Suprapubic skin (tissue), 4 donors: ENCODE measurements at places on chromosomes 12 and 14. TPM values are rescaled to one million over a fixed set of nuclear protein-coding genes. Genes with fewer than 3 reads are reported as not detected.
A peak's percentile ranks its signal among the peaks of the same experiment; 100 is the strongest.

DNA sequence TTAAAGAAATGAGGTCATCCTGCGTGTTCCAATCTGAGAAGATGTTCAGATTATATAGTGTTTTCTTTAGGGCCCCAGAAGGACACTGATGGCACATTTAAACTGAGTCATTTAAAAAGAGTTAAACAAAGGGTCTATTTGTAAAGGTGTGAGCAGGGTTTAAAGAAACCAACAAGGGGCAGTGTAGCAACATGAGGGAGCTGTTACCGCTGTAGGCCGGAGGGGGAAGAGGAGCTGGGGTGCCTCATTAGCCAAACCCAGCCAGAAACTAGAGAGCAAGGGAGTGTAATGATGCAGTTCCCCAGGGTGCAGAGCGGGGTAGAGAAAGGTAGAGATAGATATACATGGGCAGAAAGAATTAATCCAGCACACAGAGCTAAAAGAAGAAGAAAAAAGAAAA, 160.4 kb downstream of the TBX5 start:
- H3K4me3 ChIP-seq, result no peak overlapping the region
- H3K27me3 ChIP-seq, result peaks cover 36% of the 10 kb centered on the region
- H3K4me1 ChIP-seq, result no peaks in the 10 kb centered on the region
- H3K36me3 ChIP-seq, result no peaks in the 10 kb centered on the region

R3HDM2 gene
- 43.4 TPM for total RNA-seq

- DNase-seq, result no peak
- H3K27me3 ChIP-seq, result peaks cover 99% of the 10 kb centered on the region
- peaks cover 26% of the 10 kb centered on the region for H3K4me1 ChIP-seq
- no peaks in the 10 kb centered on the region for H3K36me3 ChIP-seq
- no peak overlapping the region for H3K4me3 ChIP-seq
These were observed 11.5 kb downstream of the NKX2-1 start for GRCh38 chr14:36508418-36509068.

GRCh38 chr12:31832740-31833729, 104.2 kb upstream of the AMN1 start:
- no peak overlapping the region for H3K4me3 ChIP-seq
- DNase-seq, result no peak
- H3K36me3 ChIP-seq, result no peaks in the 10 kb centered on the region
- H3K4me1 ChIP-seq, result no peaks in the 10 kb centered on the region
- no peaks in the 10 kb centered on the region for H3K27me3 ChIP-seq

DNA sequence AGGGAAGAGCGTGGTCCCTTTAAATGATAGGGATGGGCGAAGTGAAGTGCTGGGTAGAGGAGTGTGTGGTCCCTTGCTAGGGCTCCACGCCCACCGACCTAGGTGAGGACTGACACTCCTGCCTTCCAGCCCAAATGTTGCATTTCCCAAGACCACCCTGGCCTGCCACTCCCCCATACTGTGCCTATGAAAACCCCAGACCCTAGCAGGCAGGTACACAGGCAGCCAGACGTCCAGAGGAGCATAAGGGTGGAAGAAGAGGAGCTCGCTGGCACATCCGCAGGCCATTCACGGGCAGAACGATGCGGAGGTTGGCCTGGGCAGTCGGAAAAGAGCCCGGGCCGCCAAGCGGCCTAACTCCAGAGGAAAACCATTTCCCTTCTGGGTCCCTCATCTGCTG, 817 bp upstream of the IPO8 start:
- peak overlapping the region; percentile 79 for H3K4me3 ChIP-seq
- no peak for DNase-seq
- H3K27me3 ChIP-seq, result no peaks in the 10 kb centered on the region
- H3K27ac ChIP-seq, result no peak overlapping the region
- H3K4me1 ChIP-seq, result peaks cover 39% of the 10 kb centered on the region
- H3K36me3 ChIP-seq, result no peaks in the 10 kb centered on the region

- H3K4me3 ChIP-seq, result no peak overlapping the region
- H3K4me1 ChIP-seq, result no peaks in the 10 kb centered on the region
- H3K36me3 ChIP-seq, result no peaks in the 10 kb centered on the region
- DNase-seq, result peak; percentile 33
- H3K27ac ChIP-seq, result no peak overlapping the region
These were observed 10.8 kb downstream of the BEGAIN start for GRCh38 chr14:100576091-100577085.

SOCS2 gene
- total RNA-seq, result 6.6 TPM

DNA sequence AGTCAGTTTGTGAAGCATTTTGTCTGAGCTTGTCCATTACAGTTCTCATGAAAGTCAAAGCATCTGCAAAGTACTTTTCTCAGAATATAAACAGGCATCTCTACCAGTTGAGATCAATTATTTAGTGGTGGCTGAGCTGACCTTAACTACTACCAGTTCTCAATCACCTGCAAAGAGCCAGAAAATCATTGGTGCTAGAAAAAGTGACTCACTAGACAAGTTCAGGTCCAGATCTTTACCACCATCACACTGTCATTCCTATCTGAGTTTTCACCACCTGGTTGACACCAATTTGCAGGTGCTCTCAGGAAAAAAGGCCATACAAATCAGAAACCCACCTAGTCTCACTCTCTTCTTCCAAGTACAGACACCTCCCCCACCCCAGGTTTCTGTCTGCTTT, 33.3 kb downstream of the ITPR2 start:
- H3K4me1 ChIP-seq, result peaks cover 48% of the 10 kb centered on the region
- H3K27ac ChIP-seq, result no peak overlapping the region
- no peaks in the 10 kb centered on the region for H3K27me3 ChIP-seq
- DNase-seq, result no peak
- no peaks in the 10 kb centered on the region for H3K36me3 ChIP-seq

- no peak overlapping the region for H3K27ac ChIP-seq
- H3K4me1 ChIP-seq, result no peaks in the 10 kb centered on the region
- DNase-seq, result no peak
- H3K27me3 ChIP-seq, result peaks cover 60% of the 10 kb centered on the region
These were observed 16.2 kb downstream of the GALNT9 start for GRCh38 chr12:132313182-132313581.

- no peak within 1 kb of the TSS for H3K27ac ChIP-seq
- H3K36me3 ChIP-seq, result no peaks in the 10 kb centered on the region
- no peak within 1 kb of the TSS for H3K4me3 ChIP-seq
- peaks cover 60% of the 10 kb centered on the region for H3K27me3 ChIP-seq
- DNase-seq, result no peak
- peaks cover 4% of the 10 kb centered on the region for H3K4me1 ChIP-seq
These were observed at the start of gene TMEM132D for GRCh38 chr12:129903956-129904829. Gene TMEM132D, minus strand, starts transcription at chr12:129904025.

DNA sequence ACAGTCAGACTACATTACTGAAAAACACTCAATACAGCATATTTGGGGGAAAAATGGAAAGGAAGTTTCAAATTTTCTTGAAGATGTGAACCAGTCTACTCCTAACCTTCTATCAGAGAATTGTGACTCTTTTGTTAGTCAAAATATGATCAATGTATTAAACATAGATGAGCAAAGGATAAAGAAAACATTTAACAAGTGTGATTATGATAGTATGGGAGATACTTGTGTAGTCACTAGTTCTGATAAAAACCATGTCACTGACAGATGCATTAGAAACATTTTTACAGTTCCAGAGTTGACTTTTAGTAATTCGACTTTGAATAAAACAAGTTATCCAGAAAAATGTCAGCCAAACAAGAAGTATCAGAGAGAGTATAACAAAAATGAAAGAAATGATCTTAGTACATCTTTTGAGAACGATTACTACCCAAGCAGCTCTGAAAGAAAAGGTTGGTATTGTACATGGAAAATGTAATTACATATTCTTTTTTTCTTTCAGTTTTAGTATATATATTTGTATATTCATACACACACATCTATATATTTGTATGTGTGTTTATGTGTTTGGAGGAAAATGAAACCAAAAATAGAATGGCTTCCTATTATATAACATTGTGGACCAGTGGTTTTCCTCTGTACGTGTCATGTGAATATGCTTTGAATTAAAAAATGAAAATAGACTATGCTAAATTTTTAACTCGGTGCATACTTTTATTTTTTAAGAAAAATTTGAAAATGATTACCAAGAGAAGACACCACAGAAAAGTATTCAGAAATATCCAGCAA, 63.3 kb upstream of the ABCD2 start:
- H3K27ac ChIP-seq, result no peak overlapping the region
- no peaks in the 10 kb centered on the region for H3K4me1 ChIP-seq
- no peak overlapping the region for H3K4me3 ChIP-seq
- no peak for DNase-seq

LAG3 gene
- total RNA-seq, result 1.4 TPM

DNA sequence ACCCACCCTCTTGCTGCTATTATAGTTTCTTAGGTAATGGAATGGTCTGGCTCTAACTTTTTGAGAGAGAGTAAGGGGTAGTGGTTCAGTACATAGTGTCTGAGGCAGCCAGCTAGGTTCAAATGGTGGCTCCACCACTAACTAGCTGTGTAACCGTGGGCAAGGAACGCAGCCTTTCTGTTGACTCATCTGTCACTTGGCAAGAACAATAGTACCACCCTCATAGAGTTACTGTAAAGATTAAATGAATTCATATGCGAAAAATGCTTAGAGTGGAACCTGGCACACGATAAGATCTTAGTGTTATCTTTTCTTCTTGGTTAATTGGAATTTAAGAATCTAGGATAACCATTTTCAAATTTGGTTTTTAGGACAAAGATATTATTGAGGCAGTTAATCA, 14.0 kb downstream of the CCDC62 start:
- no peaks in the 10 kb centered on the region for H3K4me1 ChIP-seq
- no peaks in the 10 kb centered on the region for H3K36me3 ChIP-seq
- H3K27ac ChIP-seq, result no peak overlapping the region
- no peak overlapping the region for H3K4me3 ChIP-seq

GRCh38 chr12:112868459-112869041, 38.2 kb upstream of the OAS1 start:
- DNase-seq, result no peak
- H3K27me3 ChIP-seq, result peaks cover 32% of the 10 kb centered on the region
- no peaks in the 10 kb centered on the region for H3K36me3 ChIP-seq
- no peak overlapping the region for H3K4me3 ChIP-seq
- no peak overlapping the region for H3K27ac ChIP-seq
- no peaks in the 10 kb centered on the region for H3K4me1 ChIP-seq

MANSC4 gene
- total RNA-seq, result not detected

- H3K4me1 ChIP-seq, result peaks cover 11% of the 10 kb centered on the region
- H3K27me3 ChIP-seq, result no peaks in the 10 kb centered on the region
- no peaks in the 10 kb centered on the region for H3K36me3 ChIP-seq
- no peak overlapping the region for H3K27ac ChIP-seq
These were observed 279.8 kb downstream of the AKAP6 start for GRCh38 chr14:32608857-32609256.

GRCh38 chr14:23183479-23183878, at the start of gene SLC7A8:
Gene SLC7A8, minus strand, starts transcription at chr14:23183660. Its CDS starts 746 bp downstream, at chr14:23182914.
- H3K4me3 ChIP-seq, result peak within 1 kb of the TSS; percentile 56
- peaks cover 28% of the 10 kb centered on the region for H3K4me1 ChIP-seq
- no peak within 1 kb of the TSS for H3K27ac ChIP-seq

DNA sequence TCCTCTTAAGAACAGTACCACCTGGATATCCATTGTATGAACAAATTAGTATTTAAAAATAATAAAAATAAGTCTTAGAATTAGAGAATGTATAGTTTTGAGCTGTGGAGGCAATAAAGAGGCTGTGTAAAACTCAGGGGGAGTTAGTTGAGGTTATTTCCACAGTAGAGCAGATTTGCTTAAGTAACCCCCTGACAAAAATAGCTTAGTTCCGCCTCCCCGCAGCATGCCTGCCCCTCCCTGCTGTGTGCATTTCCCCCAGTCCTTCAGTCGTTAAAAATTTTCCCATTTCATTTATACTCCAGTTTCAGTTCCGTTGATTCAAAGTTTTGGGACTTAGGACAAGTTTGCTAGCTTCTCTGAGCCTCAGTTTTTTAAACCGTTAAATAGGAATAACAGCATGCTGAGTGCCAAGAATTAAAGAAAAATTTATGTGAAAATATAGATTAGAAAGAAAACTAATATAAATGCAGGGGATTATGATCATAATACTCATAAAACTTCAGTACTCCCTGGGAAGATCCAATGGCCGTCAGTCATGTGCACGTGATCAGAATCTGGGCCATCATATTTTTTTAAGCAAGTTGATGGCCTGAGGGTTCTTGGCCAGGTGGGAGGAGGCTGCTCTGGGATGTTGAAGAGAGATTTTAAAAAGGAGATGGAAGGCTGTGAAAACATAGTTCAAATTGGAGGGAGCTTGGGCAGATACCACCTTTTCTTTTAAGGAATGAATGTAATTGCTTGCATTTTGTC, 14.5 kb upstream of the SLC38A2 start:
- H3K4me3 ChIP-seq, result peak overlapping the region; percentile 30
- no peaks in the 10 kb centered on the region for H3K27me3 ChIP-seq
- no peaks in the 10 kb centered on the region for H3K36me3 ChIP-seq
- H3K4me1 ChIP-seq, result peaks cover 84% of the 10 kb centered on the region
- no peak for DNase-seq
- peak overlapping the region; percentile 82 for H3K27ac ChIP-seq

- H3K27ac ChIP-seq, result no peak overlapping the region
- no peaks in the 10 kb centered on the region for H3K36me3 ChIP-seq
- DNase-seq, result peak; percentile 71
- H3K4me3 ChIP-seq, result no peak overlapping the region
These were observed 35.5 kb upstream of the SFSWAP start for GRCh38 chr12:131675126-131676080.

- H3K4me1 ChIP-seq, result no peaks in the 10 kb centered on the region
- peaks cover 31% of the 10 kb centered on the region for H3K27me3 ChIP-seq
- H3K27ac ChIP-seq, result peak overlapping the region; percentile 28
- no peak for DNase-seq
- H3K36me3 ChIP-seq, result no peaks in the 10 kb centered on the region
- H3K4me3 ChIP-seq, result no peak overlapping the region
These were observed 52.6 kb upstream of the CISTR start for GRCh38 chr12:53804429-53804828.

DHRS2 gene
- 0.21 TPM for total RNA-seq

DNA sequence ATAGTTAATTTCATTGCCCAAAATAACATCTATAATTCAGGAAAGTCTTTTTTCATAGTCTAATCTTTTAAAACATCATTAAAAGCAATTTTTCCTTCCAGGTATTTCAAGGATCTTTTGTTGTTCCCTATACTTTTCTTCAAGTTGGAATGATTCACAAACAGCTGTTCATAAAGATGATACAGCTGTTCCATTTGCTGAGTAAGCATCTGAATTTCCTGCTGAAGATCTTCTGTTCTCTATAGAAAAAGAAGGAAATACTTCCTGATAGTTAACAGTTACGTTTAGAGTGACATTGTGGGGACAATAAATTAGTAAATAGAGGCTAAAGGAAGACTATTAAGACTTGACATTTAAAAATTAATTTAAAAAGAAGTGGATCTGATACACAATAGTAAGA, 30.3 kb upstream of the ESR2 start:
- DNase-seq, result no peak
- no peak overlapping the region for H3K4me3 ChIP-seq
- H3K27ac ChIP-seq, result no peak overlapping the region
- no peaks in the 10 kb centered on the region for H3K4me1 ChIP-seq
- H3K27me3 ChIP-seq, result no peaks in the 10 kb centered on the region

MDGA2 gene
- not detected for total RNA-seq

NGDN gene
- total RNA-seq, result 61.4 TPM

GRCh38 chr14:21070610-21071224, 613 bp downstream of the ARHGEF40 start:
- no peaks in the 10 kb centered on the region for H3K27me3 ChIP-seq
- H3K27ac ChIP-seq, result peak overlapping the region; percentile 90
- H3K4me3 ChIP-seq, result peak overlapping the region; percentile 88
- no peak for DNase-seq
- H3K4me1 ChIP-seq, result peaks cover 42% of the 10 kb centered on the region

GRCh38 chr12:87344699-87345098, 684.5 kb downstream of the C12orf50 start:
- no peaks in the 10 kb centered on the region for H3K36me3 ChIP-seq
- no peaks in the 10 kb centered on the region for H3K27me3 ChIP-seq
- no peak overlapping the region for H3K27ac ChIP-seq
- no peaks in the 10 kb centered on the region for H3K4me1 ChIP-seq
